Activated gamma-delta T cell (primary cell): ENCODE measurements at places on chromosomes 7 and 10.

DNA sequence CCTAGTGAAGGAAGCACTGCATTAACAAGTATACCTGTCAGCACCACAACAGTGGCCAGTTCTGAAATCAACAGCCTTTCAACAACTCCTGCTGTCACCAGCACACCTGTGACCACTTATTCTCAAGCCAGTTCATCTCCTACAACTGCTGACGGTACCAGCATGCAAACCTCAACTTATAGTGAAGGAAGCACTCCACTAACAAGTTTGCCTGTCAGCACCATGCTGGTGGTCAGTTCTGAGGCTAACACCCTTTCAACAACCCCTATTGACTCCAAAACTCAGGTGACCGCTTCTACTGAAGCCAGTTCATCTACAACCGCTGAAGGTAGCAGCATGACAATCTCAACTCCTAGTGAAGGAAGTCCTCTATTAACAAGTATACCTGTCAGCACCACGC is 16.1 kb downstream of the MUC17 start:
- no peak for DNase-seq

DNA sequence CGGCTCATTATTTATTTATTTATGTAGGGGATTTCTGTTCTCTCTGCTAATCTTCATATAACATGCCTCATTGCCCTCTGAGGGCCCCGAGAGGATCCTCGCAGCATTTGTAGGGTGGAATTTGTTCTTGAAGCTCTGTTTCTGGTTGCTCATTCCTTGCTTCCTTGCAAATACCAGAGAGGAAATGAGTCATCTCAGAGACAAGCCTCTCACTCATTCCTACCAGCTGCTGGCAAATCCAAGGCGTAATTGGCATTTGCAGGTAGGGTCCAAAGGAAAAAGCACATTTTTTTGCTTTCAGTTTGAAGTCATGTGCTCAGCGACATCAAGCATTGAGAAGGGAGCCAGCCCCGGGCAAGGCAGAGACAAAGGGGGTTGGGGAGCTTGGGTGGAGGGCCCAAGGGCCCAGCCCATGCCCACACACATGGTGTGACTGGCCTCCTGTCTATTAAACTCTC is 501.6 kb downstream of the GALNT17 start:
- no peak for DNase-seq

DNA sequence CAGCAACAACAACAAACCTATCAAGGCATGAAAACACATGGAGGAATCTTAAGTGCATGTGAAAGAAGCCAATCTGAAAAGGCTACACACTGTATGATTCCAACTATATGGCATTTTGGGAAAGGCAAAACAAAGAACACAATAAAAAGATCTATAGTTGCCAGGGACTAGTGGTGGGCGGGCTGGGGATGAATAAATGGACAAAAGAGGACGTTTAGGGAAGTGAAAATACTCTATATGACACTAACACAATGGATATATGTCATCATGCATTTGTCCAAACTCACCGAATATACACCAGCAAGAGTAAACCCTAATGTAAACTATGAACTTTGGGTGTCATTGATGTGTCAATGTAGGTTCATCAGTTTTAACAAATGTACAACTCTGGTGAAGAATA is 89.1 kb downstream of the SEMA3E start:
- DNase-seq: no peak

DNA sequence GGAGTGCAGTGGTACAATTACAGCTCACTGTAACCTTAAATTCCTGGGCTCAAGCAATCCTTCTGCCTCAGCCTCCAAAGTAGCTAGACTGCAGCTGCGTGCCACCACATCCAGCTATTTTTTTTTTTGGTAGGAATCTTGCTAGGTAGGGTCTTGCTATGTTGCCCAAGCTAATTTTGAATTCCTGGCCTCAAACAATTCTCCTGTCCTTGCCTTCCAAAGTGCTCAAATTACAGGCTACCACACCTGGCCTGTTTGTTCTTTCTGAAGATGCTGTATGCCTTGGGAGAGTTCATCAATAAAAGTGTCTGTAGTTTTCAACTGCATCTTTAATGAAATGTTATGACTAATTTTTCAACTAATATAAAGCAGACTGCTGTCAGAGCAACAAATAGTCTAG is 452 bp downstream of the SAMD9 start:
- DNase-seq: no peak

GRCh38 chr7:133776266-133776665 is 350.9 kb upstream of the LRGUK start:
- no peak for DNase-seq

GRCh38 chr7:130966246-130967009 is 232.4 kb upstream of the KLF14 start:
- no peak for DNase-seq

GRCh38 chr7:38222481-38223096 is 44.5 kb downstream of the STARD3NL start:
- no peak for DNase-seq

DNA sequence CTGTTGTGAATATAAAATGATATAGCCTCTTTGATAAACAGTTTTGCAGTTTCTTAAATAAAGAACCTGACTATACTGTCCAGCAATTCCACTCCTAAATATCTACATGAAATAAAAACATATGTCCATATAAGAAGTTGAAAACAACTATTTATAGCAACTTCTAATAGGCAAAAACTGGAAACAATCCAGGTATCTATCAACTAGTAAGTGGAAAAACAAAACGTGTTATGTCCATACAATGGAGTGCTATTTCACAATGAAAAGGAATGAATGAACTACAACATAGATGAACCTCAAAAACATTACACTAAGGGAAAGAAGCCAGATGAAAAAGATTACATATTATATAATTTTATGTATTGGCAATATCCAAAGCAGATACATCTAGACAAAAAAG is 268.9 kb downstream of the CSTF2T start:
- no peak for DNase-seq

- no peak for DNase-seq
Measured at GRCh38 chr7:20783700-20784387, 2.8 kb downstream of the SP8 start.

DNA sequence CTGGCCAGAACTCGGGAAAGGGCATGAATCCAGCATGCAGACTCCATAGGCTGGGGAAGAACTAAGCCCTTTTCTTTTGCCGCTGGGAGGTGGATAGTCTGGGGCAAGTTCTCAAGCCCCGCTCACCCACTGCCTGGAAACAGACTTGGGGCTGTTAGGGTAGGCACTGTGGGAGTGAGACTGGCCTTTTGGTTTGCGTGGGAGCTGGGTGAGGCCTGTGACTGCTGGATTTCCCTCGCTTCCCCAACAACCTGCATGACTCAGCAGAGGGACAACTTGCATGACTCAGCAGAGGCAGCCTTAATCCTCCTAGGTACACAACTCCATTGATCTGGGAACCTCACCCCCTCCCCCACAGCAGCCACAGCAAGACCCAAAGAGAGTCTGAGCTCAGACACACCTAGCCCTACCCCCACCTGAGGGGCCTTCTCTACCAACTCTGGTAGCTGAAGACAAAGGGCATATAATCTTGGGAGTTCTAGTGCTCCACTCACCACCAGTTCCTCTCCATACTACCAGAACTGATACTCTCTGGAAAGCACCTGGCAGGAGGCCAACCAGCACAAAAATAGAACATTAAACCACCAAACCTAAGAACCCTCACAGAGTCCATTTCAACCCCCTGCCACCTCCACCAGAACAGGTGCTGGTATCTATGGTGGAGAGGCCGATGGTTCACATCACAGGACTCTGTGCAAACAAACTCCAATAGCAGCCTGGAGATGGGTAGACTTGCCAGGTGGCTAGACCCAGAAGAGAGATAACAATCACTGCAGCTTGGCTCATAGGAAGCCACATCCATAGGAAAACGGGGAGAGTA is 81.4 kb upstream of the LAMB4 start:
- DNase-seq: no peak

GRCh38 chr10:132575320-132576201 is 38.0 kb downstream of the INPP5A start:
- no peak for DNase-seq

GRCh38 chr7:39691821-39692220 is 68.4 kb downstream of the RALA start:
- no peak for DNase-seq

- no peak for DNase-seq
Measured at GRCh38 chr7:106337754-106338153, 53.0 kb upstream of the NAMPT start.

DNA sequence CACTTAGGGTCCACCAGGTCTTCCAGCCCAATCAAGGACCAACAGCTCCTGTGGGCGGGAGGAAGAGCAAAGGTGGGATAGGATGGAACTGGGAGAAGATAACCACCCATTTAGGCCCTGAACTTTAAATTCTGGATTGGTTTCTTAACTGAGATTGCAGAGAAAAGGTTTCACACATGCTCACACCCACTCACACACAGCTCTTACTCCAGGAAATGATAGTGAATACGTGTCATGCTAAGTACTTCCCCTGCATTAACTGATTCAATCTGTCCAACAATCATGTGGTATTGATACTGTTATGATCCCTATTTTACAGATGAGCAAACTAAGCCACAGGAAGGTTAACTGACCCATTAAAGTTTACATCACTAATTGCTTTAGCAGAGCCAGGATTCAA is 4.6 kb upstream of the CYP3A4 start:
- no peak for DNase-seq

GRCh38 chr7:124192885-124193284 is 160.0 kb upstream of the TMEM229A start:
- no peak for DNase-seq

DNA sequence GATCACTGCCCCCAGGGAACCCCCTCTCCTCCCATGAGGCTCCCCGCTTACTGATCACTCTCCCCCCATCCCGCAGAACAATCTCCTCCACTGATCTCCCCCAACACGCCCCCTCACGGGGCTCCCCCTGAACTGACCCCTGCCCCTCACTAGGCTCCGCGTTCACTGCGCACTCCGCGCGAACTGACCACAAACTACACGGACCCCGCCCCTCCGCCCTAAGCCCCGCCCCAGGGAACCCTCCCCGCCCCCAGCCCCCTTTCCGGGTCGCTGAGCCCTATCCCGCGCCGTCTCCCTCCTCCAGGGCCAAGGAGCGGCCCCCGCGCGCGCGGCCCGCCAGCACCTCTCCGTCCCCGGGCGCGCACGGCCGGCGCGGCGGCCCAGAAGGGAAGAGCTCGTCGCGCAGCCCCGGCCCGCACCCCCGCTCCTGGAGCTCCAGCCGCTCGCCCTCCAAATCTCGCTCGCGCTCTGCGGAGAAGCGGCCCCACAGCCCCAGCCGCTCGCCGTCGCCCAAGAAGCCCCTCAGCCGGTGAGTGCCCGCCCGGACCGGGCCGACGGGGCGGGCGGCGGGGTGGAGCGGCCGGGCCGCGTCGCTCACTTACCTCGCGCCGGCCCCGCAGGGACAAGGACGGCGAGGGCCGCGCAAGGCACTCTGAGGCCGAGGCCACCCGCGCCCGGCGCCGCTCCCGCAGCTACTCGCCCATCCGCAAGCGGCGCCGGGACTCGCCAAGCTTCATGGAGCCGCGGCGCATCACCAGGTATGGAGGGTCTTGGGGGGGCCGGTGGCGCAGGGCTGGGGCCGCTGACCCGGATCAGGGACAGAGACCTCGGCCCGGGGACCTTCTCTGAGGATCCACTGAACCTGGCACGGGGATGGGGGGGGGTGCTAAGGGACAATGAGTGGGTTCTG is 19.9 kb upstream of the HSPB1 start:
- DNase-seq: no peak

DNA sequence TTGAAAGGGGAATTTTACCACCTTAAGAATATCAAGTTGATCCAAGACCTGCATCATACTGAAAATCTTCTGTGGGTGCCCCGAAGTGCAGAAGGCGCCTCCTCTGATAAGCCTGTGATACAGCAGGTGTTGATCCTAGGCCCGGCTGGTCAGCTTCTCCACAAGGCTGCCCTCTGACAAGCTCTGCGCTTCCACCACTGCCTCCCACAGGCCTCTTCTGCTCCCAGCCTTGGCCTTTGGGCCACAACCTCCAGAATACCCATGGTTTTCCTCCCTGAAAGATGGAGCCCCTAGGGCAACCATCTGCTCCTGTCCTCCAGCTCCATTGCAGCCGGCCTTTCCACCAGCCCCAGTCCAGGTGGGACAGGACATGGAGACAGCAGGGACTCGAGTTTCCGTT is 5.6 kb upstream of the OGDHL start:
- DNase-seq: no peak

- no peak for DNase-seq
Measured at GRCh38 chr7:93036807-93037206, 81.0 kb downstream of the SAMD9 start.

DNA sequence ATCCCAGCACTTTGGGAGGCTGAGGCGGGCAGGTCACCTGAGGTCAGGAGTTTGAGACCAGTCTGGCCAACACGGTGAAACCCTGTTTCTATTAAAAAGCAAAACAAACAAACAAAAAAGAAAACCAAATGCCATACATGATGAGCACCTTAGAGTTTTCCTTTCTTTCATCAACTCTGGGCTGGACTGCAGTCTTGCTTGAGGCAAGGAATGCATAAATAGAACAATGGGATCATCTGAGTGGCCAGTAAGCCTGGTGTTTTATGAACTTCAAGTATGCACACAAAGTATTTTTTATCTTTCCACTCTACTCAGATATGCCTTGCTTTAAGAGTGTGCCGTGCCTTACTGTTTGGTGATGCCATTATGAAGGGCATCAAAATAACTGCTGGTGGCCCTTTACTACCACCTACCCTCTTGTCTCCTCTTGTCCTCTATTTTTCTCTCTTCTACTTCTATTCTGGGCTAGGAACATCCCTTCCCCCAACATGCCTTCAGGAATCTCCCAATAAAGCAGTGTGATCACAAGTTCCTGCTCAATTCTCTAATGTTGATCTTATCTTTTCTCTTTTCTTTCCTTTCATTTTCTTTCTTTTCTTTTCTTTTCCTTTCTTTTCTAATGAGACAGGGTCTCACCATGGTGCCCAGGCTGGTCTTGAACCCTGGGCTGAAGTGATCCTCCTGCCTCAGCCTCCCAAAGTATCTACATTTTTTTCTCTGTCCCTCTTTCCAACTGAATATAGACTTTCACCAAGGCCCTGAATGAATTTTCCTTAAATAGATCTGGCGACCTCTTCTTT is 10.2 kb downstream of the SCD start:
- no peak for DNase-seq

GRCh38 chr7:128672927-128673517 is 930 bp downstream of the GARIN1A start:
- no peak for DNase-seq

DNA sequence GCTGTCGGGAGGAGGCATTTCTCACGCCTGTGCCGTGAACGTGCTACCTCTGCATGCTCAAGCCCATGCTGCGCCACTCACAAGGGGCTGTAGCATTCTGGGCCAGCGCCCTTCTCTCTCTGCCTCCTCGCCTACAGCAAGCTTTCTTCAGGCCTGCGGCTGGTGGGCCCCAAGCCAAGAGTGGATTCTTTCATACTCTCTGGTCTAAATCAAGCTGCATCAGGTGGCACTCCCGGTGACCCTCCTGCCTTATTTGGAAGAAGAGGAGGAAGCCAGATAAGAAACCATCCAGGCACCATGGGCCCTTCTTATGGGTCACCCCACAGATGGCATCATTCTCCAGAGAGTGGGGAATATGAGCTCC is 86.7 kb upstream of the DUSP5 start:
- DNase-seq: no peak
